ENCODE measurements at places on chromosomes 5 and 9.

DNA sequence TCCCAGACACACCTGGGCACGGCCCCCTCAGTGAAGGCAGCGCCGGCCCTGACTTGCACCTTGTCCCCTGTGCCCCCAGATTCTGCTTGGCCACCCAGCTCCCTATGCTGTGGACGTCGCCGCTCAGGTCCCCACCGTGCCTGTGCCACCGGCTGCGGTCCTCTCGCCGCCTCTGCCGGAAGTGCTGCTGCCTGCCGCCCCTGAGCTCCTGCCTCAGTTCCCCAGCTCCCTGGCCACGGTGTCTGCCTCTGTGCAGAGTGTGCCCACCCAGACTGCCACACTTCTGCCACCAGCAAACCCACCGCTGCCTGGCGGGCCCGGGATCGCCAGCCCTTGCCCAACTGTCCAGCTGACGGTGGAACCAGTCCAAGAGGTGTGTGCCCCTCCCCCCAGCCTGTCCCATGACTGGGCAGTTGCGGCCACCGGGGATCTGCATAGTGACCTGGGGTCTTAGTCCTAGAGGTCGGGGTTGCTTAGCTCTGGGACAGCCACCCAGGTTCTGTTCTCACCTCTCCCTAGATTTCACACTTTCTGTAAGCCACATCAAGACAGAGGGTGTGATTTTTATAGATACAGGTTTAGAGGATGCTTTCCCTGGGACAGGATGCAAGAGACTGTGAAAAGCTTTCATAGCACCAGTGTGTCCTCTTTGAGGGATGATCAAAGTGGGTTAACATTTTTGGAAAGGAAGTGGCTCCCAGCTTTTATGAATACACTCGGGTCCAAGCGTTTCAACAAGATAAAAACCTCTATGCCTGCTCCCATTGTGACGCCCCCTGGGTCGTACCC lies 78.0 kb downstream of the WNK2 start:
- DNase-seq = no peak

DNA sequence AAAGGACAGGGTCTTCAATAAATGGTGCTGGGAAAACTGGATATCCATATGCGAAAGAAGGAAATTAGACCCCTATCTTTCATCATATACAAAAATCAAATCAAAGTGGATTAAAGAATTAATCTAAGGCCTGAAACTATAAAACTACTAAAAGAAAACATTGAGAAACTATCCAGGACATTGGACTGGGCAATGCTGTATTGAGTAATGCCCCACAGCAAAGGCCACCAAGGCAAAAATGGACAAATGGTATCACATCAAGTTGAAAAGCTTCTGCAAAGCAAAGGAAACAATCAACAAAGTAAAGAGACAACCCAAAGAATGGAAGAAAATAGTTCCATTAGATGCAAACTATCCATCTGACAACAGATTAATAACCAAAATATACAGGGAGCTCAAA lies 72.3 kb downstream of the STRBP start:
- DNase-seq = no peak

GRCh38 chr9:123832858-123833650 lies 96.9 kb downstream of the DENND1A start:
- no peak for DNase-seq

DNA sequence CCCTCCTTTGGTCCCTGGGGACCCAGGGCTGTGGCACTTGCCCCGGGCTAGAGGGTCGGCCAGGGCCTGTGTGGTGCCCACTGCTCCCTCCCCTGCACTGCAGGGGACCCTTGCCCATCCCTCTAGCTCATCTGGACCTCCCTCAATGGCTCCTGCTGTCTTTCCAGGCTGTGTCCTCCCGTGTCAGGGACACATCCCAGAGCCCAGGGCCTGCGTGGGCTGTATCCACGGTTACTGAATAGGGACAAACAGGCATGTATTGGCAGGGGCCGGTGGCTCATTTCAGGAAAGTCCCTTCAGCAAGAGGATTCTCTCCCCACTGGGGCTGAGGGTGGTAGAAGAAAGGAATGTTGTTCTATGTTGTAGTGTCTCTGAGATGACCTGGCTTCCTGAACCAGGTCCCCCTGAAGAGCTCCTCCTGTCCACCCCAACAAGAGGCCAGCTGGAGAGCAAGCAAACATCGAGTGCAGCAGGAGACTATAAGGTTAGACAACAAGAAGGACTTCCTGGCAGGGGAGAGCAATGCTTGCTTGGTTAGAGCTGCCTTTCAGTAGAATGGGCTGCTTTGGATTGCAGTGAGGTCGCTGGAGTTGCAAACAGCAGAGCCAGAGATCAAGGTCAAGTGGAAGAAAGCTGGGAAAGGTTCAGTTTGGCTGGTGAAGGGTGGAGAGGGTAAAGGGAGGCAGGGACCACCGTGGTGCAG lies 1.0 kb upstream of the CRB2 start:
- DNase-seq = no peak

DNA sequence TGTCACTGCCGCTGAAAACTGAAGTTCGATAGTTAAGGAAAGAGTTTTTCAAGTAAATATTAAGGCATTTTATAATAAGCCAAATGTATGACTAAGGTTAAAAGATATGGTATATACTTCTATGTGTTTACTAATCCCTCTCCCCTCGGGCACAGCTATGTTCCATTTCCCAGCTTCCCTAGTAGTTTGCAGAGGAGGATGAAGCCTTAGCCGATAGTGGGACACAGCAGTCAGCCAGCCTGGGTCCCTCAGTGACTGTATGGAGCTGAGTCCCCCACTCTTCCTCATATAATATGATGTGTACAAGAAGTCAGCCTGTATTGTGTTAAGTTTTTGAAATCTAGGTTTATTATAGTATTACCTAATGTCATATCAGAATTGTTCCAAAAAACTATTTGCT lies 55.8 kb downstream of the PARP8 start:
- DNase-seq = no peak

GRCh38 chr9:30075451-30076199 lies 2308.8 kb upstream of the ACO1 start:
- no peak for DNase-seq

- DNase-seq = no peak
Measured at GRCh38 chr5:170611449-170612090, 107.8 kb downstream of the KCNIP1 start.

DNA sequence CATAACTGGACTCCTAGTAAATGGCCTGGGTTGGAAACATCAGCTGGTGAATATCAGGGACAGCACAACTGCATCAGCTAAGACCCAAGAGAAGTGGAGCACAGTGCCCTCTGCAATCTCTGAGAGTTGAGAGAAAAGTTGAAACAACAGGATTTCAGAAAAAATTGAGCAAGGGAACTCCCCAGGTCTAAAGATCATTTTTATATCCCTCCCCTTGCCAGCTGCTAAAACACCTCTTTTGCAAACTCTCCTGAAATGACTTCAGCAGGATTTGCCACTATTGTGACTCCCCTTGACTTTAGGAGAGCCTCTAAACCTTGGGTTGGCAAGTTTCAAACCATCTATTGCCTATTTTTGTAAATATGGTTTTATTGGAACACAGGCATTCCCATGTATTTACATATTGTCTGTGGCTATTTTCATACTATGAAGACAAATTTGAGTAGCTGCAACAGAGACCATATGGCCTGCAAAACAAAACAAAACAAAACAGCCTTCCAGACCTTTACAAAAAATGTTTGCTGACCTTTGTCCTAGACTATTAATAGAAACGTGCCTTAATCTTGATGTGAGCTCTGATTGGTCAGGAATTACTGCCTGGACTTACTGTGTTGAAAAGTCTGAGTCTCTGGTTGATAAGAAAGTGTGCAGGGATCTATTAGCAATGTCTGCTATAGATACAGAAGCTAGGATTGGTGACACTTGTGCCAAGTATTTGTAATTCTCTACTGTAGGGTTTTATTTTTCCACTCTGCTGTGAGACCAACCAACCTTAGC lies 37.7 kb upstream of the PLPPR1 start:
- no peak for DNase-seq

- no peak for DNase-seq
Measured at GRCh38 chr9:121683652-121684051, 32.2 kb downstream of the DAB2IP start.

DNA sequence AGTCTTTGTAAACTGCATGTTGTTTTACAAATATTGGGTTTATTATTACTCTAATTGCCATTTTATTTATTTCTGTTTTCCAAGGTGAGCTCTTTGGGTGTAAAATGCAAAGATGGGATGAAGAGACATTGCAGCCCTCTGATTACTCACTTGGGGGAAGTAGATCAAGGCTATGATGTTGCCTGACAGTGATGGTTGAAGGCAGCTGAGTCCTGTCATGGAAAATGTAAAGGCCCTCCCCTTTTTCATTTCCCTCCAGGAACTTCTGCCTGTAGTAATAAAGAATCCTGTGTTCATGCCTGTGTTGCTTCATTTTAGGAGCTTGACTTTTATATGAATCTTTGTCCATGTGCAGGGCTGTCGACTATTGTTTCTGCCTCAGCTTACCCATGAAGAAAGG lies 605.4 kb upstream of the CLINT1 start:
- no peak for DNase-seq

DNA sequence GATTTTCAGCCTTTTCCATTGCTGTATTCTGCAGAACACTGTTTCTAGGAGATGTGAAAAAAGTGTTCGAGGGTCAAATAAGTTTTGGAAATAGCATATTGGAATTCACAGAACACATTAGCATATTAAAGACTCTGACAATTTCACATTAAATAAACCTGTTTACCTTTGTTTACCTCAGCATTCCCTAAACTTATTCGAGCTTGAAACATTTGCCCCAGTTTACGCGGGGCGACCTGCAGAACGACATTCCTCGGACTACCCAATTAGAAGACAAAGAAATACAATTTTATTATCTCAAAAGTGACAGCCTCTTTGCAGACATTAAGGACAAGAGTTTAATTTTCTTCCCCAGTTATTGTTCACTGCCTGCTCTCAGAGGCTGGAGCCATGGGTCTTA lies 110.3 kb upstream of the NFIB start:
- DNase-seq = no peak

- no peak for DNase-seq
Measured at GRCh38 chr9:2642068-2642467, 20.5 kb downstream of the VLDLR start.

DNA sequence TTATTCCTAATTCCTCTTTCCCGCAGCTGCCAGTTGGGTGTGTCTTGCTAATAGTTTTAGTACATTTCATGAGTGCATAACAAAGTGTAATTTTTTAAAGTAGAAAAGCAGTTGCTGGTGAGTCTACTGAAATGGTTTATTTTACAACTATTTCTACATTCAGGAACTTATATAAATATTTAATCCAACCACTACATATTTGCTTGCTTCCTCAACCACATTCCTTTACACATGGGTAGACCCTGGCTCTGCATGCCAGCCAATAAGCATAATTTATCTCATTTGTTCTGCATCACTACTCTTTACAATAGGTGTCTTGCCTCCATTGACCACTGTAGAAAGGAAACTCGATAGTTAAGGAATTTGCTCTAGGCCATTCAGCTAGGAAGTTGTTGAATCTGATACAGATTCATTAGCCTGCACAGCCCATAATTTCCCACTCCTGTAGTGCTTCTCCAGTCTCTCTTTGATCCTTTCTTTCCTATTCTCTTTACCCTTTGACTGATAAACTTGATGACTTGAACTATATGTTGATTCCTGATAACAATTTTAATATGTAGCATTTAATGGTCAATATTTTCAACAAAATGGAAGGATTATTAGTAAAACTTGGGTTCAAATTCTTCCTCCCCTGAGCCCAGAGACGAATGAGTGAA lies 342.5 kb upstream of the ACTBL2 start:
- no peak for DNase-seq

GRCh38 chr9:138071292-138071691 lies 193.7 kb downstream of the CACNA1B start:
- no peak for DNase-seq

DNA sequence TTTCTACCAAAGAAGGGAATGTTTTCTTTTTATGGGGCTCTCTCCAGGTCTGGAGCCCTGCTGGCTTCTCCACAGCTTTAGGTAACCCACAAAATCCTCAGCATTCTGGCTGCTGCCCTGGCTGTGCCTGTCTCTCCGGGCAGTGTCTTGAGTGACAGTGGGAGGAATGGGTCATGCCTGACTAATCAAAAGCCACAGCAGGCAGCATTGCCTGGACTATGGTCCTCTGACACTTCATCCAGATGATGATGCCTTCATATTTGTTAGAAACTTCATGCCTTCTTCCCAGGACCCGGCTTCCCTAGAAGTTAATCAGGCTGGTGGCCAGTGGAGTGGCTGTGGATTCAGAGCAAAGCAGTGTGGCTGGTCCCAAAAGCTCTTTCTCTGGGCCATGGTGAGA lies 32.2 kb upstream of the TGFBI start:
- DNase-seq = no peak

DNA sequence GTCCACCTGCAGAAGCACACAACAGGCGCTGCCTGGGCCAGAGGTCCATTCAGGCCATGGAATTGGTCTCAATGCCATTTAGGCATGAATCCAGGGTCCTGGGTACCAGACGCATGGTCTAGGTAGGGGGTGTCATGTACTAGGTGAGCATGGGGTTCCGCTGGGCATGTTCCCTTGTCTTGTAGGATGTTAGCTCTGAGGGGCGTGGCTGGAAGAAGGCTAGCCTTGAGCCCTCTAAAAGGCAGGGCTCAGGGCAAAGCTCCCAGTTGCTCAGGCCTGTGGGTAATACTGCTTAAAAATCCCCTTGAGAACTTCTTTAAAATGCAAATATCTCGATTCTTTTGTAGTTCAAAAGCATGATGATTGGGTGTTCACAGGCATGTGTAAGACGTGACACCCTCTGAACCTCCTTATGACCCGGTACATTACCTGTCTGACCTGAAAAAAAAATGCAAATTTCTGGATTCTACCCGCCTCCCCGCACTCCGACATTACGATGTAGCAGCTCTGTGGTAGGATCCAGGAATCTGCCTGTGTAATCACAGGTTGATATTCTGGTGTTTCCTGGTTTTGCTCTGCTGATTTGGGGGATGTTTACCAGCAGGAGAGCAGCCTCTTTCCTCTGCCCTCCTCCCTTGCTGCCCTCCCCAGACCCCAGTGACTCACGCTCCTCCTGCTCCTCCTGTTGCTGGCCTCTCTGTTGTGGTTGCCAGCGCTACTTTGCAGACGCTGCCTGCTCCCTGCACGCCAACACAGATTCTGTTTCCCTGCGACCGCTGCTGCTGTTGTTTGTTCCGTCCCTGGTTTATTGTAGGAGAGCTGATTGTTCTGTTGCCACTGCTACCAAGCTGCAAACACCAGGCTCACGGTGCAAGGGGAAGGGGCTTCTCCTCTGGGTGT lies 5.7 kb downstream of the TMC1 start:
- DNase-seq = peak; percentile 56

DNA sequence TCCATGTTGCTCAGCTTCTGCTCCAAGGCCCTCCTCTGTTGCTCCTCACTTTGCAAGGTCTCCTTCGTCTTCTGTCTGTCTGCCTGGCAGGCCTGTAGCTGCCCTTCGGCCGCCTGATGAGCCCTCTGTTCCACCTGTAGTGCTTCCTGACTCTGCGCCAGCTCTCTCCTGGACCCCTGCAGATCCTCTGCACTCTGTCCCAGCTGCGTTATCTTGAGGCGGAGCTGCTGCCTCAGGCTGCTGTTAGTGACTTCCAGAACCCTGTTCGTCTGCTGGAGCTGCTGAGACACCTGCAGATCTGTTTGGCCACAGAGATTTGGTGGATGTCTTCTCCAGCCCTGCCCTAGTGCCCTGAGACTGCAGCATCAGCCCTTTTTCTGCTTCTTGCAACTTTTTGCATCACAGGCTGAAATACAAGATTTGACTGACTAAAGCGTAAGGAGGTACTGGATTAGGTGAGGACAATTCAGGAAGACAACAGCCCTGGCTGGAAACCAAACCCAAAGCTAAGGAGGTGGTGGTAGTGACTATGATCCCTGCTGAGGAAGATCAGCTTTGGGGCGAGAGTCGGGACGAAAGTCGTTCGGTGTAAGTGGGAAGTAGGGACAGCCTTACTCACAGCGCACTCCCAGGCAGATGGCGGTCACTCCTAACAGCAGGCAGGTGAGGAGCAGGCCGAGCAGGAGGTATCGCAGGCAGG lies 2.1 kb downstream of the CD72 start:
- no peak for DNase-seq
